ENCODE measurements at places on chromosomes 4 and X. TPM values are rescaled to one million over a fixed set of nuclear protein-coding genes. Genes with fewer than 3 reads are reported as not detected.
A peak's percentile ranks its signal among the peaks of the same experiment; 100 is the strongest.

- no peaks in the 10 kb centered on the region for H3K36me3 ChIP-seq
- H3K4me3 ChIP-seq, result no peak overlapping the region
- no peaks in the 10 kb centered on the region for H3K27me3 ChIP-seq
- no peak for DNase-seq
These were observed 577.1 kb downstream of the ANKRD50 start for GRCh38 chr4:124135409-124135813.

GRCh38 chr4:38131371-38132091 is 171.3 kb downstream of the PTTG2 start:
- H3K36me3 ChIP-seq, result peaks cover 12% of the 10 kb centered on the region
- no peak for DNase-seq
- H3K27me3 ChIP-seq, result no peaks in the 10 kb centered on the region
- no peak overlapping the region for H3K4me3 ChIP-seq
- H3K27ac ChIP-seq, result no peak overlapping the region

GRCh38 chr4:178242655-178243054 is 800.4 kb upstream of the AGA start:
- H3K4me1 ChIP-seq, result no peaks in the 10 kb centered on the region
- no peaks in the 10 kb centered on the region for H3K36me3 ChIP-seq
- H3K4me3 ChIP-seq, result no peak overlapping the region
- no peaks in the 10 kb centered on the region for H3K27me3 ChIP-seq
- no peak for DNase-seq

The ASB12 gene
- not detected for total RNA-seq

- no peak for DNase-seq
- no peak overlapping the region for H3K27ac ChIP-seq
- H3K36me3 ChIP-seq, result no peaks in the 10 kb centered on the region
- no peaks in the 10 kb centered on the region for H3K4me1 ChIP-seq
- no peak overlapping the region for H3K4me3 ChIP-seq
These were observed 61.3 kb upstream of the SCOC start for GRCh38 chr4:140312100-140312499.

GRCh38 chr4:176188654-176189053 is 6.7 kb downstream of the SPATA4 start:
- no peak overlapping the region for H3K4me3 ChIP-seq
- H3K36me3 ChIP-seq, result no peaks in the 10 kb centered on the region
- no peak overlapping the region for H3K27ac ChIP-seq
- no peaks in the 10 kb centered on the region for H3K27me3 ChIP-seq
- DNase-seq, result no peak

DNA sequence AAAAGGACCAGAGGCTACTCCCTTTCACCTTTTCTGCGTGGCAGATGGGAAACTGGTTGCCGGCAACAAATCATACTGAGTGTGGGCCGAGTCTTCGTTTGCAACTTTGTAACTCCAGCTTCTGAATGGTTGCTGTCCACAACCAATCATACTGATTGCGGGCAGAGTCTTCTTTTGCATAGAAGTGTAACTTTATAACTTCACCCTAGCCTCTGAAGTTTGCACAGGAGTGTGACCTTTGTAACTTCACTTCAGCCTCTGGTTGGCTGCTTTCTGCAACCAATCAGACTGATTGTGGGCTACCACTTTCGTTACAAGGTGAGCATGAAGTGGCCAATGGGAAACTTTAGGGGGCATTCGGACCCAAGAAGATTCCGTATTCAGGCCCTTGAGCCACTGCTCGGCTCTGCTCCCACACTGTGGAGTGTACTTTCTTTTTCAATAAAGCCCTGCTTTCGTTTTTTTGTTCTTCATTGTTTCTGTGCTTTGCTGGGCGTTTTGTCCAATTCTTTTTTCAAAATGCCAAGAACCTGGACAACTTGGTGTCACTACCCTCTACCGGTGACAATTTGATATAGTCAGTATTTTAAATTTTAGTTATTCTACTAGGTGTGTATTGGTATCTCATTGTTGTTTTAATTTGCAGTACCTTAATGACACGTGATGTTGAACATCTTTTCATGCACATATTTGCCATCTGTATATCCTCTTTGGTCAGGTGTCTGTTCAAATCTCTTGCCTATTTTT is 9.0 kb upstream of the PAGE5 start:
- H3K27me3 ChIP-seq, result no peaks in the 10 kb centered on the region
- H3K27ac ChIP-seq, result no peak overlapping the region
- H3K36me3 ChIP-seq, result no peaks in the 10 kb centered on the region
- no peak for DNase-seq
- H3K4me3 ChIP-seq, result no peak overlapping the region
- no peaks in the 10 kb centered on the region for H3K4me1 ChIP-seq

GRCh38 chrX:44178274-44179053 is 165.0 kb downstream of the EFHC2 start:
- no peaks in the 10 kb centered on the region for H3K27me3 ChIP-seq
- no peak overlapping the region for H3K27ac ChIP-seq
- H3K4me3 ChIP-seq, result no peak overlapping the region
- H3K4me1 ChIP-seq, result no peaks in the 10 kb centered on the region
- H3K36me3 ChIP-seq, result no peaks in the 10 kb centered on the region

- DNase-seq, result no peak
- no peak overlapping the region for H3K4me3 ChIP-seq
- H3K27me3 ChIP-seq, result no peaks in the 10 kb centered on the region
- H3K36me3 ChIP-seq, result no peaks in the 10 kb centered on the region
- no peaks in the 10 kb centered on the region for H3K4me1 ChIP-seq
These were observed 5.1 kb downstream of the RHOH start for GRCh38 chr4:40201898-40202297.

DNA sequence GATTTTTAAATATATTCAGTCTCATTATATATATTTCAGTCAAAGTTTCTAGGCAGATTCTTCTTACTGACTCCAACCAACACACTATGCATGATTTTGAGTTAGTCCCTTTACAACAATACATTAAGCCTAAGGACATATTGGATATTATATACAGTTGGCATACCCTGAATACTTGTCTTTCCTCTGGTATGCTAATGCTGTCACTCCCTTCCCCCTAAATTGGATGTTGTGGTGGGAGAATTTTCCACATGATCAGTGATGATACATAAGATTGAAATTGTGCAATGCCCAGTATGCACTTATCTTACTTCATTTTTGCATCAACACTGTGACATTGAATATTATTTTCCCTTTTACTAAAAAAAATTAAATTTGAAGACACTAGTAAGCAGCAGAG is 935.2 kb downstream of the PCDH7 start:
- H3K4me1 ChIP-seq, result no peaks in the 10 kb centered on the region
- no peak for DNase-seq

DNA sequence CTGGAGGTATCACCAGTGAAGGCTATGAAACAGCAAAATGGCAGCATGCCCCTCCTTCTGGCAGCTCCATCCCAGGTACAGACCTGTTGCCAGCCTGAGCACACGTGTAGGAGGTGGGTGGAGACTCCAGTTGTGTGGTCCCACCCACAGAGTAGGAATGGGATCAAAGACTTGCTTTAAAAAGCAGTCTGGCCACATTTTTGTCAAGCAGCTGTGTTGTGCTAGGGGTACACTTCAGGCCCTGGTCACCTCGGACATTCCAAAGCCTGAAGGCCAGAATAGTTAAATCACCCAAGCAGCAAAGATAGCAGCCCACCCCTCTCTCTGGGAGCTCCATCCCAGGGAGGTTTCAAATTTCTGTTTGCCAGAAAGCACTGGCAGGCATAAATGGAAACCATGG is 20.3 kb upstream of the AMBN start:
- H3K4me1 ChIP-seq, result no peaks in the 10 kb centered on the region
- no peak overlapping the region for H3K4me3 ChIP-seq
- no peaks in the 10 kb centered on the region for H3K36me3 ChIP-seq
- H3K27me3 ChIP-seq, result no peaks in the 10 kb centered on the region
- no peak overlapping the region for H3K27ac ChIP-seq

GRCh38 chr4:76984788-76985211 is 35.2 kb downstream of the SEPTIN11 start:
- no peak for DNase-seq
- H3K4me3 ChIP-seq, result no peak overlapping the region
- H3K36me3 ChIP-seq, result no peaks in the 10 kb centered on the region
- H3K27me3 ChIP-seq, result no peaks in the 10 kb centered on the region
- no peak overlapping the region for H3K27ac ChIP-seq

The KLHL34 gene
- total RNA-seq, result not detected

DNA sequence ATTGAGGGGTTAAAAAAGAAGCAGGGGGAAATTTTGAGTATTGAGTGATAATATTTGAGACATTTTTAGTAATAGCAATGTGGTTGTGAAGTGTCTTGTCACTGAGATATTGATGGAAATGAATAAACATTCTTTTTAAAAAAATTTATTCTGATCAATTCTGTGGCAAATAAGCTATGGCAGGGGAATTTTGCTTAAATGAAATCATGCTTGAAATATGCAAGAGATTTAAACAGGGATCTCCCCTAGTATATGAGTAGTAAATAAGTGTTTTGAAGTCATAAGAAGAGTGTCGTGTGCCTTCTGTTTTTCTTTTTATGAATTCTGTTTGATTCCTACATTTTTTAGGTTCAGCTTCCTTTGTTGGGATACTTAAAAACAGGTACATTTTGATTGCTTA is 23.2 kb downstream of the IL15 start:
- no peak for DNase-seq
- H3K4me1 ChIP-seq, result peaks cover 1% of the 10 kb centered on the region
- no peak overlapping the region for H3K4me3 ChIP-seq
- no peaks in the 10 kb centered on the region for H3K36me3 ChIP-seq
- no peak overlapping the region for H3K27ac ChIP-seq
- H3K27me3 ChIP-seq, result no peaks in the 10 kb centered on the region

DNA sequence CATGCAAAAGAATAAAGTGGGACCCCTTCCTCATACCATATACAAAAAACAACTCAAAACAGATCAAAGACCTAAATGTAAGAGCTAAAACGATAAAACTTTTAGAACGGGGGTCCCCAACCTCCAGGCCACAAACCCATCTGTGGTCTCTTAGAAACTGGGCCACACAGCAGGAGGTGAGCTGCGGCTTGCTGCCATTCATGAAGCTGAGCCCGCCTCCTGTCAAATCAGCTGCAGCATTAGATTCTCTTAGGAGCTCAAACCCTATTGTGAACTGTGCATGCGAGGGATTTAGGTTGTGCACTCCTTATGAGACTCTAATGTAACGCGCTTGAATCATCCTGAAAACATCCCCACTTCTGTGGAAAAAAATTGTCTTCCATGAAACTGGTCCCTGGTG is 7.0 kb upstream of the GATA1 start:
- no peaks in the 10 kb centered on the region for H3K27me3 ChIP-seq
- H3K36me3 ChIP-seq, result no peaks in the 10 kb centered on the region
- H3K27ac ChIP-seq, result no peak overlapping the region

DNA sequence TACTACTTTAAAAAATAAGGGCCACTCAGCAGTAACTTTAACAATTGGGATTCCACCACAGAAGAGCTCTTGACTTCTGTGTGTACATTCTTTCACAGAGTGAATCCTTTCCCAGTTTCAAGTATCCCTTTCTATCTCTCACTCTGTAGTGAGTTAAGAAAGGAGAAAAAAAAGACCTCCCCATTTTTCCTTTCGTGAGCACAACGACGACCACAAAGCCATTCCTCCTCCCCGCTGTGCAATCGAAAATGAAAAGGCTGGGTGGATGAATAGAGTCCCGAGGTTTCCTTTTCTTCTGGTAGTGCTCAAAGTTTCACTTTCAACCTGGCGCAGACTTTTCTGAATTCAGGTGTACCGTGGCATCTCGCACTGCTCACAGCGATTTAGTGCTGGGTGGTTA is 58.0 kb downstream of the TAB3 start:
- no peak for DNase-seq
- no peak overlapping the region for H3K27ac ChIP-seq
- no peaks in the 10 kb centered on the region for H3K4me1 ChIP-seq

The PNMA3 gene
- total RNA-seq, result 0.30 TPM

The AKAP14 gene
- 3.0 TPM for total RNA-seq

GRCh38 chr4:24795666-24796381 is 451 bp downstream of the SOD3 start:
- H3K27ac ChIP-seq, result peak overlapping the region; percentile 87
- H3K4me1 ChIP-seq, result peaks cover 20% of the 10 kb centered on the region
- DNase-seq, result no peak

- no peaks in the 10 kb centered on the region for H3K4me1 ChIP-seq
- no peak for DNase-seq
- no peaks in the 10 kb centered on the region for H3K36me3 ChIP-seq
- H3K27me3 ChIP-seq, result no peaks in the 10 kb centered on the region
These were observed 9.5 kb downstream of the ENPEP start for GRCh38 chr4:110485452-110485851.

DNA sequence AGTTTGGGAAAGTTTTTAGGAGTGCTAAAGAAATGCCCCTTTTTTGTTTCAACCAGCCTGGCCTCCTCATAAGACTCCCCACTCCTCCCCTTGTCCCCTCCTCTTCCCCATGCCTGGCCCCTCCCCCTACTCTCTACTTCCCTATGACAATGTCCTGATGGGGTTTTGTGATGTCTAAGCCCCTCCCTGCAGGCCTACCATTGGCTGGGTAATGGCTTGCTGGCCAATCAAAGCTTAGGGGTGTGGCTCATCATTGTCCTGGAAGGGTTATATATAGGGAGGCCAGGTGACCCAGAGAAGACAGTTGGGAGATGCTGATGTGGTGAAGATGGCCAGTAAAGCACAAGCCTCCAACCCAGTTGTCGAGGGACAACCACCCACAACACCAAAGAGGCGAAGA is 48.2 kb upstream of the PASD1 start:
- no peaks in the 10 kb centered on the region for H3K4me1 ChIP-seq
- DNase-seq, result no peak
- H3K27me3 ChIP-seq, result no peaks in the 10 kb centered on the region

GRCh38 chrX:46569621-46570020 is 3.9 kb upstream of the CHST7 start:
- no peak overlapping the region for H3K4me3 ChIP-seq
- DNase-seq, result no peak
- H3K27me3 ChIP-seq, result no peaks in the 10 kb centered on the region
- no peaks in the 10 kb centered on the region for H3K4me1 ChIP-seq
